ENCODE measurements at places on chromosomes 5 and 9. TPM values are rescaled to one million over a fixed set of nuclear protein-coding genes. Genes with fewer than 3 reads are reported as not detected.

CDX1 gene
- total RNA-seq: not detected

SUSD3 gene
- total RNA-seq: 5.0 TPM

TPM2 gene
- total RNA-seq: 544 TPM

GFI1B gene
- total RNA-seq: 0.08 TPM

DNAJB5 gene
- total RNA-seq: 9.7 TPM

TRMT10B gene
- total RNA-seq: 9.8 TPM

PLAA gene
- total RNA-seq: 13.3 TPM

C5orf22 gene
- 39.0 TPM for total RNA-seq

NEUROG1 gene
- total RNA-seq: not detected

CETN3 gene
- 30.6 TPM for total RNA-seq

DNA sequence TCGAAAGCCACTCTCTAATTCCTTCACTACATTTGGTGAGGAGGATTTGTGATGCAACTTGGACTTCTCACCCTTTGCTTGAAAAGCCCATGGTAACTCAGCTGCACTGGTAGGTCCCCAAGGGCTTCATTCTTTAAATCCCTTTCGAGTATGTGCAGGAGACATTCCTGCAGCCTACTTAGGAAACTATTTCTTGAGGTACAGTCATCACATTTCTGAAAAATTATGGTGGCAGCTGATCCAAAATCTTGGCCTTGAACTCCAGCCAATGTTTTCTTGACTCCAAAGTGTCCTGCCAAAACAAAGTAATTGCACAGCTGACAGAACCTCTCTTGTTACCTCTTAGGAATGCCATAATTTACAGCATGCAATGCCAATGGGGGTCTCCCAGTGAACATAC is 99.7 kb downstream of the NPR3 start:
- H3K4me1 ChIP-seq: no peaks in the 10 kb centered on the region
- no peaks in the 10 kb centered on the region for H3K36me3 ChIP-seq
- H3K4me3 ChIP-seq: no peak overlapping the region
- no peak for DNase-seq
- H3K27ac ChIP-seq: no peak overlapping the region

DNA sequence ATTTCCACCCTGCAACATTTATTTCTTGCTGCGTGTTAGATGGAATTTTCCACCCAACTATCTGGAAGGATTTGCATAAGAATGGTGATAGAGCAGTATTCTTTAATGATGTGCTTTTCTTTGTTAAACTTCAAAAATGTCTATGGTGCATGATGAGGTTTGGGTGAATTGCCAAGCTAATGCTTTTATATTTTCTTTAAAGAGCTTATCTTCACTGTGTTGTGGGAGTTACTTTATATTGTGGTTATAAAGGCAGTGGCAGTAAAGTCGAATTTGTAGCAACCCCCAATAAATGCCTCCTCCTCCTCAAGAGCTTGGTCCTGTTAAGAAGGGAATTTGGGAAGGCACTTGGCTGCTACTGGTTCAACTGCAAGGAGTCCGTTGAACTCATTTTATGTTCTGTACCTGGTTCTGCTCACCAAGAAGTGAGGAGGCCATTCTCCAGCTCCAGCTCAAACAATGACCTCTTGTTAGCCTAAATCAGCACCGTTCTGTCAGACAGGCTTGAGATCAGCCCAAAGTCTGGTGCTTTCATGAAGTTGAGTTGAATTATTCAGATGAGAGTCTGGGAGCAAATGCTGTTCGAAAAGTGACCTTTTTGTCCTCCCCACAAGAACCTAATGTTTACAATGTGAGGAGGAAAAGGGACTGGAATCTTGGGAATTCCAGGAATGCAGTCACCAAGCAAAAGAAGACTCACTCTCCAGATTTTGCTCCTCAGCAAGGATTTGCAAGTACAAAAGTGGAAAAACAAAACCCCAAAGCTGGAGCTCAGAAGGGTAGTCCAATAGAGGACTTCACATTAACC is 217.0 kb downstream of the TMEM38B start:
- no peak for DNase-seq
- H3K4me3 ChIP-seq: no peak overlapping the region
- H3K27ac ChIP-seq: peak overlapping the region; percentile 87
- H3K4me1 ChIP-seq: peaks cover 21% of the 10 kb centered on the region
- no peaks in the 10 kb centered on the region for H3K36me3 ChIP-seq

GRCh38 chr5:168114444-168115017 is 176.9 kb upstream of the WWC1 start:
- no peak overlapping the region for H3K4me3 ChIP-seq
- H3K36me3 ChIP-seq: no peaks in the 10 kb centered on the region
- no peaks in the 10 kb centered on the region for H3K4me1 ChIP-seq
- H3K27me3 ChIP-seq: peaks cover 3% of the 10 kb centered on the region
- H3K27ac ChIP-seq: no peak overlapping the region
- DNase-seq: peak; percentile 47

GRCh38 chr9:19009391-19009965 is 23.5 kb downstream of the SAXO1 start:
- H3K36me3 ChIP-seq: no peaks in the 10 kb centered on the region
- no peak overlapping the region for H3K4me3 ChIP-seq
- no peaks in the 10 kb centered on the region for H3K4me1 ChIP-seq
- no peak overlapping the region for H3K27ac ChIP-seq

DNA sequence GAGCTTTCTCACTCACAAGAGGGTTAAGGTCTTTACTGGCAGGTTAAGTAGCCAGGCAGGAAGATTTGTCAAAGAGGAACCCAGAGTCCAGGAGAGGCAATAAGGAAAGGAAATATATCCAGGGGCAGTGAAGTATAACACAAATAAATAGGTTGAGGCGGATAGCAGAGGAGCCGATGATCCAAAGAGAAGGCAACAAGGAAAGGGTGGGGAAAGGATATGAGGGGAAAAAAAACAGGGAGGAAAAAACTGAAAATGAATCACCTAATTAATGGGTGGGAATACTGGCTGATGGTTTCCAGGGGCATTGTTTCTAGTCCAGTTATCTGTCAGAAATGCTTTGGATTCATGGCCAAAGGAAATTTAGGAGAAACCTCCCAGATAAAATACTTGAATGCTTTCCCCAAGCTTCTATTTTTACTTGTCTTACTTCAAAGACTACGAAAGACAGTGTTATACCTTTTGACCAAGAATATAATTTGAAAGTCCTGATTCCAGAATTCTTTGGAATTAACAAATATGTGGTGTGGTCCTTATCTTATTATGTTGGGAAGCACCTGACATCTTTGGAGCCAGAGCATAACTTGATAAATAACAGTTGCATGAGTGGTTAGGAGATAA is 146.5 kb downstream of the AOPEP start:
- H3K36me3 ChIP-seq: no peaks in the 10 kb centered on the region
- peak overlapping the region; percentile 79 for H3K27ac ChIP-seq
- no peak for DNase-seq

- DNase-seq: no peak
- H3K27ac ChIP-seq: no peak overlapping the region
- H3K36me3 ChIP-seq: no peaks in the 10 kb centered on the region
- H3K27me3 ChIP-seq: no peaks in the 10 kb centered on the region
Observed at GRCh38 chr9:27003426-27004077, 1.9 kb downstream of the LRRC19 start.

DNA sequence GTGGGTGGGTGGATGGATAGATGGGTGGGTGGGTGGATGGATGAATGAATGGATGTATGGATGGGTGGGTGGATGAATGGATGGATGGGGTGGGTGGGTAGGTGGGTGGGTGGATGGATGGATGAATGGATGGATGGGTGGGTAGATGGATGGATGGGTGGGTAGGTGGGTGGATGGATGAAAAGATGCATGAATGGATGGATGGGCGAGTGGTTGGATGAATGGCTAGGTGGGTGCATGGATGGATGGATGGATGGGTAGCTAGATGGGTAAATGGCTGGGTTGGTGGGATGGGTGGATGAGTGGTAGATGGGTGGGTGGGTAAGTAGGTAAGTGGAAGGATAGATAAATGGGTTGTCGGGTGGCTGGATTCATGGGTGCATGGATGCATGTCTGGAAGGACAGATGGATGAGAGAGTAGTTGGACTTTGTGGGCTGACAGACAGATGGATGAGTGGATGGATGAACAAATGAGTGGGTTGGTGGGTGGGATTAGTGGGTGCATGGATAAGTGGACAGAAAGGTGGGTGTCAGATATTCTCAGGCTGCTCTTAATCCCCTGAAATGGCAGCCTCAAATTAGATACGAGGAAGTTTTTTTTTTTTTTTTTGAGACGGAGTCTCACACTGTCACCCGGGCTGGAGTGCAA is 100.8 kb upstream of the SARDH start:
- no peaks in the 10 kb centered on the region for H3K27me3 ChIP-seq
- DNase-seq: no peak
- H3K4me1 ChIP-seq: no peaks in the 10 kb centered on the region
- H3K27ac ChIP-seq: no peak overlapping the region
- no peak overlapping the region for H3K4me3 ChIP-seq

GRCh38 chr5:77630114-77630680 is 8.3 kb downstream of the OTP start:
- peaks cover 16% of the 10 kb centered on the region for H3K27me3 ChIP-seq
- DNase-seq: peak; percentile 38
- H3K36me3 ChIP-seq: no peaks in the 10 kb centered on the region
- H3K27ac ChIP-seq: no peak overlapping the region
- H3K4me1 ChIP-seq: no peaks in the 10 kb centered on the region

DNA sequence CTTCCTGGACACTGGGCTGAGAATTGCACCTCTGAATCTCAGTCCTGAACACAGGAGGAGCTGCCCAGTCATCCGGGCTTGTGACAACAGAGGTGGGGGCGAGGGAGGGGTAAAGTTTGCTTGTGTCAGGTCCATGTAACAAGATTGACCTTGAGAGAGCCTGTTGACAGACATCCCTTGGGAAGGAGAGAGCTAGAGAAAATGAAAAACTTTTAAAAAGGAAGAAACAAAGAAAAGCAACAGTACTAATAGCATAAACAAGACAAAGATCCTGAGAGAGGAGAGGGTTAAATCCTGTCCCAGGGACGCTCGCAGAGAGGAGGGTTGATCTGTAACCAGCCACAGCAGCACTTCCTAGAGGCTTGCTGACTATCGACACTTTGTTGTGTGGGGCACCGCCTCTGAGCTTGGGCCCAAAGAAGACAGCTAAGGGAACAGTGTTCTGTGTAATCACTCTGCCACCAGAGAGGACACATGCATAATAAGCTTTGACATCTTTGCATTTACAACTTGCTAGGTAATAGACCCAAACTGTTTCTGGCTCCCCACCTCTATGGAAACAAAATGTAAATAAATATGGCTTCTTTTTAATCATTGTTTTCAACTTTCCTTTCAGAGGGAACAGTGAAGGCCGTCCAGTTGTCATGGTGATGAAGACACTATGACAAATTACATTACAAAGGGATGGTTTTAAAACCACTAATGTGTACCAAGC is 363.7 kb downstream of the CSNK1G3 start:
- no peak overlapping the region for H3K4me3 ChIP-seq
- no peak for DNase-seq

GRCh38 chr5:9536717-9537116 is 9.2 kb downstream of the SEMA5A start:
- H3K27me3 ChIP-seq: peaks cover 3% of the 10 kb centered on the region
- H3K36me3 ChIP-seq: no peaks in the 10 kb centered on the region
- no peak for DNase-seq
- H3K27ac ChIP-seq: no peak overlapping the region
- no peaks in the 10 kb centered on the region for H3K4me1 ChIP-seq

Measured in Panc1 (cell line).